ENCODE measurements at places on chromosomes 7 and 10.
A peak's percentile ranks its signal among the peaks of the same experiment; 100 is the strongest.

- DNase-seq = no peak
Measured at GRCh38 chr10:17175551-17175950, 25.9 kb downstream of the TRDMT1 start.

DNA sequence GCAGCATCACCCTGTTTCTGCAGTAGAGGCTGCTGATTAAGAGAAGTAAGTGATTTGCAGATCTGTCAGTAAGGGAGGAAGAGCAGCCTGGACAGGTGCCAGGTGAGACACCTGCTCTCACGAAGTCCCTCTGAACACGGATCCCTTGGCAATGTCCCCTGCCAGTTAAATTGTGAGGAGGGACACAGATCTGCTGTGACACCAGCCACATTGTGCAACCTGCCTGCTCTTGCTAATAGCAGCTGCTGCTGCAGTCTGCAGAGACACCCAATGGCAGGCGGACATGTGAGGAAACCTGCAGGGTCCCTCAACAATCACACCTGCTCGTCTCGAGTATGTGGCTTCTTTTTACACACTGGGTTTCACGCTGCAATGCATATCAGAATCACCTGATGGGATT is 31.9 kb downstream of the ANXA11 start:
- DNase-seq = no peak

DNA sequence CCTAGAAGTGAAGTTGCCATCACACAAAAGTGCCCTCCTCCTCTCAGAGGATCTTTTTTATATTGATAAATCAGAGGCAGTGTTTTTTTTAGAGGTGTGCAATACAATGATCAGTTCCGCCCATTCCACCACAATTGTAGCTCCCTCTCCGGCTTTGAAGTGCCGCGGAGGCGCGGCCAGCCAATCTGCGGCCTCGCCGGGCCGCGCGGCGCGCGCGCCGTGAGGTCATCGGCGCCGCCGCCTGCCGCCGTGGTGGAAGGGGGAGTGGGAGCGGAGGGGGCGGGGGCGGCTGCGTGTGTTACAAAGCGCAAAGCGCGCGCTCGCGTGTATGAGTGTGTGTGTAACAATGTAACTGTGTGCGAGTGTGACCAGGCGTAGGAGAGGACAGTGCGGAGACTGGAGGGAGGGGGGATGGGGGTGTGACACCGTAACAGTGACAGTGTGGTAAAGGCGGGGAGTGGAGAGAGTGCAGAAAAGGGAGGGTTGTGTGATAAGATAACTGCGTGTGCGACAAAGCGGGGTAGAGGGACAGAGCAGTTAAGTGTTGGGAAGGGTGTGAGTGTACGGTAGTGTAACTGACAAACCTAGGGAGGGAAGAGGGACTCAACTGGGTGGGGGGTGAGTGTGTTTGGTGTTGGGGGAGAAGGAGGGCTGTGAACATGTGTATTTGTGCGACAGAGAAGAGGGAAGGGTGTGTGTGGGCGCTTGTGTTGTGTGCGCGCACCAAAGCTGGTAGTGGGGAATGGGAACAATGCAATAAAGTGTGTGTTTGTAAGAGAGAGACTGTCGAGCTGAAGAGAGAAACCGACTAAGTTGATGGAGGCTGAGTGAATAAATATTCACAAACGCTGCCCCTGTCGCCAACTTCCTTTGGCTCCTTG is at the start of gene SP8:
SP8 (minus strand) TSS at position 108 of the 881 bp plus-strand sequence; CDS start at position 20, 88 bp downstream.
- peak; percentile 26 for DNase-seq

- DNase-seq = no peak
Measured at GRCh38 chr7:24478137-24478655, 95.1 kb upstream of the PALS2 start.

DNA sequence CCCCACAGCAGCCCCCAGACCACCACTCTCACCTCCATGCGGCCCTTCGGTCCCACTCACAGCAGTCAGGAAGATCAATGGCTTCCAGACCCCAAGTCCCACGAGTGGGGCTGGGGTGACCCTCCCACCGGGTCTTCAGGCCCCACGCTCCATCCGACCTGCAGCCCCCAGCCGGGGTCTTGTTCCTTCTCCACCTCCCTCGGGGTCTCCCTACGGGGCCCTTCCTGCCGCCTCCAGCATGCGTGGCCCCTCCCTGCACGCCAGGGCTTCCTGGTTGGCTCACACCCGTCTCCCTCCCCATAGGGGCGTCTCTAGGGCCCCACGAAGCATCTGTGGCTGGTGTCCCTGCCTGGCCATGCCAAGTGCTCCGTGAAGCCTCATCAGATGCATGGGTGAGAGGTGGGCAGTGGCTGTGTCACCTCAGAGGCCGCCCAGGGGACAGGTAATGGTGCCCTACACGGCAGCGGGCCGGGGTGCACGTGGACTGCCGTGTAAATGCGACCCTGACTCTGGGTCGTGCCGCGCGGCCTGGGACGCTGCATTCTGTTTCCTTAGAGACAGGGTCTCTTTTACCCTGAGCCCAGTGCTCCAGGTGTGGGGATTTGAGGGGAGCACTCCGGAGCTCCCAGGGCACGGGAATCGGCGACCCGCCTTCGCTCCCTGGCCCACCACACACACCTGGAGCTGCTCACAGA is 19.9 kb downstream of the ADAP1 start:
- no peak for DNase-seq
